HepG2 (cell line): ENCODE measurements at places on chromosomes 3 and 15. TPM values are rescaled to one million over a fixed set of nuclear protein-coding genes. Genes with fewer than 3 reads are reported as not detected.
A peak's percentile ranks its signal among the peaks of the same experiment; 100 is the strongest.

- peaks cover 15% of the 10 kb centered on the region for H3K4me1 ChIP-seq
- no peaks in the 10 kb centered on the region for H3K27me3 ChIP-seq
- DNase-seq, result peak; percentile 38
- H3K27ac ChIP-seq, result no peak overlapping the region
- H3K36me3 ChIP-seq, result no peaks in the 10 kb centered on the region
- H3K4me3 ChIP-seq, result no peak overlapping the region
These were observed 6.8 kb upstream of the PDCD6IP start for GRCh38 chr3:33791477-33792166.

GRCh38 chr3:152051501-152052404 lies 178.3 kb downstream of the SUCNR1 start:
- H3K4me3 ChIP-seq, result no peak overlapping the region
- H3K36me3 ChIP-seq, result no peaks in the 10 kb centered on the region
- peaks cover 13% of the 10 kb centered on the region for H3K4me1 ChIP-seq
- peak; percentile 5 for DNase-seq

DNA sequence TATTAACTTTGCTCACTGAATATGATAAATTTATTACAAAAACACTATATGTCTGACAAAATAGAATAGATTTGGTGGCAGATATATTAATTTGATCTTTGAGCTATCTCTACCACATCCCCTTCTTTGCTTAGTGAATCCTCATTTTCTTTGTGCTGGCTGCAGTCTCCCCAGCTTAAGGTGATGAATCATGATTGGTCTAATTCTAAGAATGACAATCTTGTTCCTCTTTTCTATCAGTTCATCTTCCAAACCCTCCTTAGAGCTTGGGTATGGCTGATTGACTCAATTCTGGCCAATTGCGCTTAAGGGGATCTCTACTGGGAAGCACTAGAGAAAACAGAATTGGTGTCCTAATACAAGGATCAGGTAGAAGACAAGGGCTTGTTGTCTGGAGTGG lies 309.6 kb upstream of the GOLIM4 start:
- H3K4me3 ChIP-seq, result no peak overlapping the region
- no peaks in the 10 kb centered on the region for H3K36me3 ChIP-seq
- no peaks in the 10 kb centered on the region for H3K4me1 ChIP-seq
- H3K27ac ChIP-seq, result no peak overlapping the region
- DNase-seq, result no peak

DNA sequence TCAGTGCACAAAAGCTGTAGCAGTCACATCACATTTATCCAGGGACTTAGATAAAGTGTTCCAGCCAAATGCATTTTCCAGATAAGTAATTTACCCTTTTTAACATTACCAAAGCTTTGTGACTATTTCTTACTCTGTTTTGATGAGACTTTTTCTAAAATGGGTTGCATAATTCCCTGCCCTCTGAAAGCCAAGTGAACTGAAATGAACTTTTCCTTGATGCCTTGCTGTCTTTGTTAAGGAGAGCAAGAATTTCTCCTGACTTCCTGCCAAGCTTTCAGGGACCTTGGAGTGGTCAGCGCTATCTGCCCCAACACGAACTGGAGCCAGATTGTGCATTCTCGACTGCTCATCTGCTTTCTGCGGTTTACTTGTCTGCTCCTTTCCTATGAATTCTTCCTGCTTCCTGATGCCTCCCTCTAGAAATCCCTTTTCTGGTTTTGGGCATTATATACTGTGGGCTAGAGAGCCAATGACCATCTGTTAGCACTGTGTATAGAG lies 34.8 kb downstream of the EIF4E3 start:
- H3K27me3 ChIP-seq, result 0 out of 3 replicates have a peak, but pooled peaks cover 2% of the 10 kb centered on the region
- no peak overlapping the region for H3K4me3 ChIP-seq
- no peaks in the 10 kb centered on the region for H3K36me3 ChIP-seq
- H3K4me1 ChIP-seq, result peaks cover 19% of the 10 kb centered on the region
- no peak for DNase-seq

DNA sequence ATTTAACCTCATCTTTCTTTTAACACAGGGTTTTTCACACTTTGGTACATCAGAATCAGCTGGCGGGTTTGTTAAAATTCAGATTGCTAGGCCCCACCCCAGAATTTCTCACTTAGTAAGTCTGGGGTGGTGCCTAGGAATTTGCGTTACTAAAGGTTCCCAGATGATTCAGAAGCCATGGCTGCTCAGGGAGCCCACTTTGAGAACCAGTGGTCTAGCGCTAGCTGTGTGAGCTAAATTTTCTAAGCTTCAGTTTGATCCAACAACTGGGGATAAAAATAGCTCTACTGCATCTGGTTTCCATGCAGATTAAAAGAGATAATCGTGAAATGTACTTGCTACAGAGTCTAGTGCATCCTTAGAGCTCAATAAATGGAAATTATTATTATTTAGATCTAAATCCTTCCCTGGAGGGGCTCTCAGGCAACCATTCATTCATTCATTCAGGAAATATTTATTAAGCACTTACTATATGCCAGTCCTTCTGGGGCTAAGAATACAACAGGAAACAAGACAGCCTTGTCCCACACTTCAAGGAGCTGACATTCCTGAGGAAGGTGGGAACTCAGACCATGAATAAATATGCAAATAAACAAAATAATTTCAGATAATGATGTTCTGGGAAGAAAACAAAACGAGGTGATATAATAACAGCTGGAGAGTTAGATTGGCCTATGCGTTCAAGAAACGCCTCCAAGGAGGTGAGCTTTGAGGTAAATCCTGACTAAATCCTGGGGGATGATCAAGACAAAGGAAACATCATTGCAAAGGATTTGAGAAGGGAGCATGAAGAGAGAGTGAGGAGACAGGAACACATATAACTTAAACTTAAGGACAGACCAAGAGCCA lies 3.9 kb upstream of the CIDEC start:
- H3K36me3 ChIP-seq, result no peaks in the 10 kb centered on the region
- no peaks in the 10 kb centered on the region for H3K27me3 ChIP-seq
- peaks cover 33% of the 10 kb centered on the region for H3K4me1 ChIP-seq
- no peak for DNase-seq
- H3K4me3 ChIP-seq, result no peak overlapping the region

GRCh38 chr3:154022606-154023005 lies 98.6 kb upstream of the ARHGEF26 start:
- no peak overlapping the region for H3K4me3 ChIP-seq

DNA sequence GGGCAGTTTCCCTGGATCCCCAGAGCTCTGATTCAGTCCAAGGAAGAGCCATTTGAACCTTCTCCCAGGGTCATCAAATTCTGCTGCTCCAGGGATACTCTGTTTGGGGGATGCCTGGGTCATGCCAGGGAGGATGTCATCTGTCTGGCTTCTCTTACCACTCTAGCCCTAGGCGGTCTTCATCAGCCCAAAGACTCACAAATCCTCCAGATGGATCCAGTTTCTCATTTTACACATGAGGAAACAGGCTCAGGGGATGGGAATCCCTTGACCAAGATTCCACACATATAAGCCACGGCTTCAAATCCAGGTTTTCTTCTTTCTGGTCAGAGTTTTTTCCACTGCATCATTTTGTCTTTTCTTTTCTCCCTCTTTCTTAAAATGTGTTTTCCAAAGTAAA lies 36.7 kb downstream of the SLC28A1 start:
- H3K36me3 ChIP-seq, result no peaks in the 10 kb centered on the region
- H3K4me1 ChIP-seq, result peaks cover 29% of the 10 kb centered on the region

DNA sequence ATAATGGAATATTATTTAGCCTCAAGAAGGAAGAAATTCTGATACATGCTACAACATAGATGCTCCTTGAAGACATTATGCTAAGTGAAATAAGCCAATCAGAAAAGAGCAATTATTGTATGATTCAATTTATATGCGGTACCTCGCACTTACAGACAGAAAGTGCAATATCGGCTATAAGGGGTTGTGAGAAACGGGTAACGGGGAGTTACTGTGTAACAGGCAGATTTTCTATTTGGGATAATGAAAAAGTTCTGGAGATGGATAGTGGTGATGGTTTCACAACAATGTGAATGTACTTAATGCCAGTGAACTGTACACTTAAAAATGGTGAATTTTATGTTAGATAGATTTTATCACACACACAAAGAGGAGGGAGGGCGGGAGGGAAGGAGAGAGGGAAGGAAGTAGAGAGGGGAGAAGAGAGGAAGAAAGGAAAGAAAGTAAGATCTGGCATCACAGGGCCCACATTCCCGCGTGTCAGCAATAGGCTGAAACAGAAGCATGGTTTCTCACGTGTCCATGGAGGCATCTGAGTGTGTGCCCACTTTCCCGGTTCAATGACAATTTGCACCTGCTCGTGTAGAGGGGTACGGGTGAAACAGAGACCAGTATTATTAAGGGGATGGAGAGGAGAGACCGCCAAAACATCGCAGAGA lies 700 bp upstream of the BLM start:
- peak overlapping the region; percentile 78 for H3K27ac ChIP-seq
- H3K27me3 ChIP-seq, result no peaks in the 10 kb centered on the region
- no peak for DNase-seq
- H3K36me3 ChIP-seq, result no peaks in the 10 kb centered on the region
- peaks cover 28% of the 10 kb centered on the region for H3K4me1 ChIP-seq
- peak overlapping the region; percentile 94 for H3K4me3 ChIP-seq

DNA sequence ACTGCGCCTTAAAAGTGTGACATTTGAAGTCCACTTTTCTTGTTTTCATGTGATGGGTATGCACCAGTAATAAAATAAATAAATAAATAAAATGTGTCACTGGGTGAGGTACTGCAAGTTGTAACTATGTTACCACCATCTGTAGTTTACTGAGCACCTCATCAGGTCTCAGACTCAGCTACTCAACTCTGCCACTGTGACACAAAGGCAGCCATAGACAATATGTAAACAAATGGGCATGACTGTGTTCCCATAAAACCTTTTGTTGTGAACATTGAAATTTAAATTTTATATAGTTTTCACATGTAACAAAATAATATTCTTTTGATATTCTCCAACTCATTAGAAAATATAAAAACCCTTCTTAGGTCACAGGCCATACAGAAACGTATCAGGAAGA lies 120.1 kb downstream of the DNAJB8 start:
- no peaks in the 10 kb centered on the region for H3K27me3 ChIP-seq
- no peak for DNase-seq
- peaks cover 4% of the 10 kb centered on the region for H3K36me3 ChIP-seq
- no peak overlapping the region for H3K27ac ChIP-seq
- peaks cover 58% of the 10 kb centered on the region for H3K4me1 ChIP-seq
- H3K4me3 ChIP-seq, result no peak overlapping the region

- H3K4me3 ChIP-seq, result no peak overlapping the region
- DNase-seq, result no peak
- H3K27ac ChIP-seq, result no peak overlapping the region
- peaks cover 4% of the 10 kb centered on the region for H3K27me3 ChIP-seq
- H3K36me3 ChIP-seq, result no peaks in the 10 kb centered on the region
These were observed 8.4 kb downstream of the RAB6B start for GRCh38 chr3:133887074-133887802.

GRCh38 chr3:23944007-23944783 lies 891 bp upstream of the NR1D2 start:
- peaks cover 41% of the 10 kb centered on the region for H3K4me1 ChIP-seq
- DNase-seq, result no peak
- H3K4me3 ChIP-seq, result peak overlapping the region; percentile 66
- H3K27me3 ChIP-seq, result peaks cover 9% of the 10 kb centered on the region; the same call in 1 of the 3 replicates
- H3K27ac ChIP-seq, result no peak overlapping the region

- DNase-seq, result no peak
- no peaks in the 10 kb centered on the region for H3K36me3 ChIP-seq
- H3K27ac ChIP-seq, result peak overlapping the region; percentile 8
These were observed 30.0 kb upstream of the TSEN2 start for GRCh38 chr3:12454076-12454815.

- no peak overlapping the region for H3K27ac ChIP-seq
- H3K4me1 ChIP-seq, result no peaks in the 10 kb centered on the region
- no peak for DNase-seq
- no peaks in the 10 kb centered on the region for H3K36me3 ChIP-seq
- no peak overlapping the region for H3K4me3 ChIP-seq
- no peaks in the 10 kb centered on the region for H3K27me3 ChIP-seq
These were observed 67.2 kb upstream of the TP63 start for GRCh38 chr3:189563853-189564563.

DNA sequence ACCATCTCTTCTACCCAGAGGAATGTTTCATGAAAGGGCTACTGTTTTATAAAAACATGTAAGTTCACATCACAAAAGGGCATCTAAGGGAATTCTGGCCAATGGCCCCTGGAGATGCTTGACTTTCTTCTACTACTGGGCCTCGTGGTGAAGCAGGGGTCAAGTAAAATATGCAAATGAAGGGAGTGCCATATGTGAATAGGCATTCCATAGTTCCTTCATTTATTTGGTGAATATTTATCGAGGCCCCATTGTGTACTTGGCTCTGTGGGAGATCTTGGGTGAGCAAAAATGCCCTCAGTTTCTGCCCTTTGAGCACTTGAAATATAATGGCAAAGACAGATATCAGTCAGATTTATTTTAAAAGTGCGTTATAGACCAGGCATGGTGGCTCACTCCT lies 101.3 kb upstream of the CACNA2D3 start:
- H3K4me1 ChIP-seq, result no peaks in the 10 kb centered on the region
- no peak overlapping the region for H3K27ac ChIP-seq
- H3K36me3 ChIP-seq, result no peaks in the 10 kb centered on the region

FLNB gene
- 48.8 and 130 TPM in 2 replicates for total RNA-seq

ITIH1 gene
- total RNA-seq, result 9.8 and 12.3 TPM in 2 replicates

PLSCR2 gene
- not detected in 2 replicates for total RNA-seq

B3GNT5 gene
- not detected in 2 replicates for total RNA-seq
